Breast epithelium (tissue), 4 donors: ENCODE measurements at places on chromosomes 1 and 21. TPM values are rescaled to one million over a fixed set of nuclear protein-coding genes. Genes with fewer than 3 reads are reported as not detected.

DNA sequence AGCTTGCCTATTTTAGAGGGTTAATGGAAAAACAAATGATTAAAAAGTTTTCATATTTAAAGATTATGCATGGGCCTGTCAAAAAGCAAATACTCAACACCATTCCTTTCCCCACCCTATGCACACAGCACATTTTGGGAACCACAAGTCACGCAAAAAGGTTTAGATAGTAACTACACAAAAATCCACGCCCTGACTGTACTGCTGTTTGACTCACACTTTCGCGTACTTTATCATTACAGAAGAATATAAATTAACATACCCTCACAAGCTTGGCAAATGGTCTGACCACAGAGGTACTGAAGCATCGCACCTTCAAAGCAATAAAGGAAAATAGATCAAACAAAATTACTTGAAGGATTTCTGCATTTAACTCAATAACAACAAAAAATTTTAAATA is 1.4 kb downstream of the ATP5PO start:
- no peak for DNase-seq

DNA sequence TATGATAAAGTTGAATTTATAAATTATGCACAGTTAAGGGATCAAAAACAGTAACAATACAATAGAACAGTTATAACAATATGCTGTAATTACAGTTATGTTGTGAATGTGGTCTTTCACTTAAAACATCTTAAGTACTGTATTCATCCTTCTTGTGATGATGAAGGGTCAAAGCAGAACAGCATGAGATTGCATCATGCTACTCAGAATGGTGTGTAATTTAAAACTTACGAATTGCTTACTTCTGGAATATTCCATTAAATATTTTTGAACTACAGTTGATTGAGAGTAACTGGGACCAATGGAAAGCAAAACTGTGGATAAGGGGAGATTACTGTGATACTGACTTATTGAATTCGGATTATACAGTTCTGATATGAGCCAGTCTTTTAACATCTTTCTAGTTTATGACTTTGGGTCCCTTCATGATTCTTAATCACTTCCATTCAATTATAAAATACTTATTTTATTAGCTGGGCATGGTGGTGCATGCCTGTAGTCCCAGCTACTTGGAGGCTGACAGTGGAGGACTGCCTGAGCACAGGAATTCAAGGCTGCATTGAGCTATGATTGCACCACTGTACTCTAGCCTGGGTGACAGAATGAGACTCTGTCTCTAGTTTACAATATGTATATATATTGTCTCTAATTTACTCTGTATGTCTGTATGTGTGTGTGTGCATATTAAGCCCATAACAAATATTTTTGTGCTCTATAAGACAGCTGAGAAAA is 43.2 kb downstream of the ATP1B1 start:
- no peak for DNase-seq

DNA sequence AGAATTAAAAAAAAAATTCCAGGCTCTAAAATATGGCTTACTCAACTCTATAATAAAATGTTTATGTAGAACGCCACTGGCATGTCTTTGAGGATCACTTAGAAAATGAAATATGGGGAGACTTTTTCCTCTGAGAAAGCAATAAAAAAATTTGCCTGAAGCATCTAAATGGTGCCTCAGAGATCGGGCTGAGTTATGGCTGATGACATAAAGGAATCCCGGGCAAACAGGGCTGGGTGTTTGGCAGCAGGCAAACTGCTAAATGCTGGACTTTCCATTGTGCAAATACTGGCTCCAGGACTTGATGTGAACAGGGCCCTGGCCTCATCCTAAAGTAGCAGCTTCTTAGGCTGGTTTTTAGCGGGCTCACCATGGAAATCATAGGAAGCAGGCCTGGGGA is 44.5 kb upstream of the C1orf87 start:
- no peak for DNase-seq

The HES3 gene
- total RNA-seq, result not detected

The HSPB7 gene
- 19.0 TPM for total RNA-seq

GRCh38 chr21:25887646-25888306 is 153.0 kb downstream of the GABPA start:
- no peak for DNase-seq

GRCh38 chr1:211948377-211948776 is 87.0 kb downstream of the INTS7 start:
- no peak for DNase-seq

The CLCA4 gene
- 0.16 TPM for total RNA-seq

DNA sequence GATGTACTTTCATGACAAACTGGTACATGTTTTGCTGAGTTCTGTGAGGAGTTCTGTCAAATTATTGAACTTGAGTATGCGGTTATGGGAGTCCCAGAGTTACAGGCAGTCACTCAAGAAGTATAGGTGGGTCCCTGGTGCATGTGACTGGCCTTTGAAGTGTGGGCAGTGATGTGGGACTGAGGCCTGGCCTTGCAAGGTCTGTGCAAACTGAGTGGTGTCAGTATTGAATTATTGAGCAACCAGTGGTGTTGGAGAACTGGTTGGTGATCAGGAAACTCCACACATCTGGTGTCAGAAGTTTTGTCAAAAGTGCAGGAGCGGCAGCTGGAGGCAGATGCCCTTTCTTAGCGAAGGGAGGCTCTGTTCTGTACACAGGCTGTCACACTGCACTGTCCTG is 5.2 kb downstream of the ZNF678 start:
- DNase-seq, result no peak

The TRABD2B gene
- 1.4 TPM for total RNA-seq

DNA sequence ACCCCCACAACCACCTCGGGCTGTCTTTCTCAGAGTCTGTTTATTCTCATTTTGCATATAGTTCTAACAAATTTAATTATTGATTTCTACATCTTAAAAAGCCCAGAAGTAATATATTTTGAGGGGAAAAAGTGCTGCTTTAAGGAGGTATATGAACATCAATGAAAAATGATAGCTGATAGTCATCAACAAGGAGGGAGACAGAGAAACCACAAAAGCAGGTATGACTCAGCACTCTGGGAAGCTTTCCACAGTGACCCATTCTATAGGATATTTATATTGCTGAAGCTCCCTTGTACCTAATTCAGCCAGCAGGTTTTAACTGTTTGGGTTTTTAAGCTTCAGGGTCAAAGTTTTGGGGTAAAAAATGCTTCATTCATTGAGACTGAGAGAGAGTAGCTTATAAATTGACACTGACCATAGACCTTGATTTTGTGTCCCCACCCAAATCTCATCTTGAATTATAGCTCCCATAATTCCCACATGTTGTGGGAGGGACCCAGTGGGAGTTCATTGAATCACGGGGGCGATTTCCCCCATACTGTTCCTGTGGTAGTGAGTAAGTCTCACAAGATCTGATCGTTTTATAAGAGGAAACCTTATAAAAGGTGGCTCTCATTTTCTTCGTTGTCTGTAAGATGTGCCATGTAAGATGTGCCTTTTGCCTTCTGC is 27.4 kb downstream of the VANGL1 start:
- DNase-seq, result no peak

The CCDC30 gene
- total RNA-seq, result 3.4 TPM

DNA sequence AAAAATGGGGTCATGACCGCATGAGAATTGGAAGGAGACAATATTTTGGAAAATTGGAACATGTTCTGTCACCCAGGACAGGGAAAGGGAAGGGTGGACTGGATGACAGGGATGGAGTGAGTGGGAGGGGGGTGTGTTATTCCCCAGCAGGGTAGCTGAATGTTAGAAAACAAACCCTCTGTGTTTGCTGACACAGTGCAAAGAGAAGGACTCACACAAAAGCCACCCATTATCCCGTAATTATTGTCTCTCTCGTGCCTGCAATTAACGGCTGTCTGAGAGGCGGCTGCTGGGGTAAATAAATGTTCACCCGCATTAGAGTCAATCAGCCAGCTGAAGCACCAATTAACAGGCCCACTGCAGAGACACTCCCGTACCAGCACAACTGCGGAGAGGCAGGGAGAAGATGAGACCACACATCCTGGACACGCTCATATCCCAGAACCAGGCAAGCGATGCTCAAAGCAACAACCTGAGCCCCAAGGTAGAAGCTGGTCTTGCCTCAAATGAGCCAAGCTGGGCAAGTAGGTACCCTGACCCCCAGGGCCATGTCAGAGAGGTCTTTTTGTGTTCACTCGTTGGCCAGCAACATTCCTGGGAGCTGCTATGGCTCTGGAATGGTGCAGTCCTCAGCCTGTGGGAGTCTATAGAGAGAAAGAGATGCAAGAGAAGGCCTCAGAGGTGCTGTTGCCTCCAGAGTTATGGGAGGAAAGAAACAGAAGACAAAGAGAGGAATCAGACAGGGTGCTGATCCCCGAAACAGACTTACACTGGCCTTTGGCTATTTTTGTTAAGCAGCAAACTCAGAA is 19.4 kb downstream of the PLEKHA6 start:
- DNase-seq, result no peak

The CFAP107 gene
- total RNA-seq, result not detected

DNA sequence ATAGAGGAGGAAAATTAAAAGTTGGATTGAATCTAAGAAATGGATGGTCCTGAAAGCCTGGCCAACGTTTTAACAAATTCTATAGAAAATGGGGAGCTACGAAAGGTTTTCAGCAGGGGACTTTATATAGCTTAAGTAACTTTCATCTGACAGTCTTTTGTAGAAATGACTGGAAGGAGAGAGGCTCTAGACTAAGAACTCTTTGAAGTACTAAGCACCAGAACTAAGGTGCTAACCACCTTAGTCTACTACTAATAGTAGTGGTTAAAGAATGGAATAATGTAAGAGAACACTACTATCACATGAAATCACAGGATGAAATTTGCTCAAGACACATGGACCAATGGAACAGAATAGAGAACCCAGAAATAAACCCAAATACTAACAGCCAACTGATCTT is 126.1 kb downstream of the DENND1B start:
- no peak for DNase-seq

GRCh38 chr1:206684478-206685333 is at the start of gene MAPKAPK2:
Gene MAPKAPK2, plus strand, starts transcription at chr1:206684905. Its CDS starts 325 bp downstream, at chr1:206685230.
- DNase-seq, result peak; percentile 76

GRCh38 chr1:36691374-36691773 is 208.7 kb upstream of the CSF3R start:
- DNase-seq, result no peak

GRCh38 chr1:236345728-236346127 is 48.4 kb upstream of the EDARADD start:
- no peak for DNase-seq

The ILDR2 gene
- 1.9 TPM for total RNA-seq

DNA sequence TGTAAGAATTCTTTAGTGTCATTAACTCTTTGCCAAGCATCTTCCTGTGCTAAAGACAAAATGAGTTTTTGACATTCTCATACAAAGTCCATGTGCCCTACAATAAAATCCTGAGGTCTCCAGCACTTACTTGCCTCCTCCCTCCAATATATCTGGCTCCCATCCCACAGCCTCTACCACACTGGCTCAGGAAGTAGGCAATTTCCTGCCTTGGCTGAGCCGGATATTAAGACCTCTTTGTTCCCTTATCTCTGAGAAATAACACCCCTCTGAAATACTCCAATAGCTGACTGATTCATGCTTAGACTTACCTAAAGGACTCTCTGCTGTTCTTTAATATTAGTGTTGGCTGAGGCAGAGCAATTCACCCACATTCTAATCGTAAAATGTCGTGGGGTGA is 37.6 kb upstream of the GORAB start:
- DNase-seq, result no peak

The FTCD gene
- not detected for total RNA-seq
